ENCODE measurements at places on chromosomes 1 and 21. TPM values are rescaled to one million over a fixed set of nuclear protein-coding genes. Genes with fewer than 3 reads are reported as not detected.

- no peak for DNase-seq
Measured at GRCh38 chr1:240941701-240942370, 329.9 kb upstream of the GREM2 start.

GRCh38 chr1:226939438-226940028 lies 561 bp upstream of the COQ8A start:
- no peak for DNase-seq

DNA sequence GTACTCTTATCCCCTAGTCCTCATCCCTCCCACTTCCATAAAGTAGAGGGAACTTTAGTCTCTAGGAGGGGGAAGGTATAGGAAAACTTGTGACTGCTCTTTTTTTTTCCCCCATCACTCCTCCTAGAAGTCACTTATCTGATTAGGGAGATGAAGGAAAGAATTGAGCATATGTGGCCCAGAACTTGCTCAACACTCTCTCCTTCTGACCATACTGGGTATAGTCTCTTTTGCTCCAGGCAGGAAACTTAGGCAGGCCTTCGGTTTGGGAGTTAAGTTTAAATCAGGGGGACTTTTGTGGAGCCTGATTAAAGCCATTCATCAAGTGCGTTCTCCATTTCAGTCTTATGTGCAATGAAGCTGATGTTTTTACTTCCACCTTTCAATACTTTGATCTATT lies 5.8 kb downstream of the UBE2U start:
- no peak for DNase-seq

DNA sequence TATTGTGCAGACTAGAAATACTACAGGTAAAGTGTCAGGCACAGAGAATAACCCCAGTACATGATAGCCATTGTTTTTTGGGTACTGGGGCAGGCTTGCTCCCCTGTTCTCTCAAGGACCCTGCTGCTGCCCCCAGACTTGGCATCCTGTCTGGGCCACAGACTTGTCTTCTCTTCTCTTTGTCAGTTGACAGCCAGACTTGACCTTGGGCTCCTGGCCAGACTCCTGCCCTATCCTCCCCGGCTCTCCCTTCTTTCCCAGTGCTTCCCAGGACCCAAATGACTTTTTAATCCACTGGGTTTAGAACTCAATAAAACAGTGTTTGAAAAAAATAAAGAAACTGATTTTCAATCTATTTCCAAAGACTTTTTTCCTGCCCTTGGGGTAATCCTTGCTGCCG lies 43.2 kb downstream of the ZSCAN20 start:
- no peak for DNase-seq

Gene CACNA1S
- total RNA-seq = not detected

GRCh38 chr1:58765006-58765405 lies 18.8 kb downstream of the JUN start:
- no peak for DNase-seq

DNA sequence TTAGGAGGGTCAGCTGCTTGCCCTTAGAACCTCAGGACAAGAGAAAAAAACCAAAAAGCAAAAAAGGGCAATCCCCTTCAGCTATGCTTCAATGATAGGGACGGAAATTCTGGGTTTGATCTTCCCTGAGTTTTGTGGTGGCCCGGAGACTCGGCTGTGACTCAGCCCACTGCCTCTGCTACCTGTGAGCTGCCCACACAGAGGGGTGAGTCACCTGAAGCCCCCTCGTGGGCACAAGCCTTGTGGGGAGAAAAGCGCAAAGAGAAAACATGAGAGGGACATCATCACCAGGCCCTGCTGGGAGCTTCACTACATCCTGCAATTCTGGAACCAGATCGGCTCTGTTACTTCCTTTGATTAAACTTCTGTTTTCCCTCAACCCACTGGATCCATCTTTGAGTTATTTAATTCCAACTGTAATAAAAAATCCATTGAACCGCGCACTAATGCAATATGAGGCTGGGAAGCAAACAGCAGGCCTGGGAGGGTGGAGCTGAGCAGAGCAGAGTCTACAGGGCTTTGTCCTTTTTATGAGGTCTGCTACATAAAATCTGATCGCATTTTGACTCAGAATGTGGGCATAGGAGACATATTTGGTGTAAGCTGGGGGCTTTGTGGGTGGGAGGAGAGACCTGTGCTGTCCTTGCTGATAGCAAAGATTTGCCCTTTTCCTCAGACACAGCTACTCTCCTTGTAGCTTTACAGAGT lies 58.7 kb upstream of the STUM start:
- DNase-seq = no peak

Gene NGF
- total RNA-seq = not detected

DNA sequence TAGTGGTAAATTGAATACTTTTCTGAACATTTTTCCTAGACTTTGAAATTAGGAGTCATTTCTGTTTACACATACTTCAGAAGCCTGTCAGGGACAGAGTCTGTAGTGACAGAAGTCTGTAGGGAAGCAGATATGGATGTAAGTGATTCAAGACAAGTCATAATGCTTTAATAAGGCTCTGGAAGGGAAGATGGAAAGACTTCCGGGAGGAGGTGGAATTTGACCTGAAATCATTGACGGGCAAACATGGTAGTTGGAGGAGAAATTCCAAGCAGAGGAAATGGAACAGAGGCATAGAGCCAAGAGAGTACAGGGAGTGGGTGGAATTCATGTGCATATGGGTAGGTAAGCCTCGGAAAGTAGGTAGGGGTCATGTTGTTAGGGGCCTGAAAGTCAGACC lies 22.5 kb downstream of the CAMTA1 start:
- no peak for DNase-seq

DNA sequence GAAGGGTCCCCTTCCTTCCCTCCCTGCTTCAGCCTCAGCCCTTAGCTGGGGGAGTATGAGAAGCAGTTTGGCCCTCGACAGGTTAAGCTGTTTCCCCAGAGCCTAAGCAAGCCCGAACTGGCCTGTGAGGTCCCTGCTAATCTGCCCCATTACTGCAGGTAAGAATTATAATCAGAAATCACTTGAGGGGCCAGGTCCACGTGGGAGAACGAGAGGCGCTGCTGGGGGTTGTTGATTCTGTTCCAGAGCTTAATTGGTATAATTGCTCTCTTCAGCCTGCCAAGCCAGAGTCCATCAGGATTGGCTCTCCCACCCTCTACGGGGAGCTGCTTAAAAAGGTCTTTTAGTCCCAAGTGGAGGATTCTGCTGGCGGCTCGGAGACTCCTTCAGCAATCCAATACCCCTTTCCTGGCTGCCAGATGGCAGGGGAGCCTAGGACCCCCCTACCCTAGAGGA lies 70.8 kb downstream of the UBE2T start:
- DNase-seq = no peak

DNA sequence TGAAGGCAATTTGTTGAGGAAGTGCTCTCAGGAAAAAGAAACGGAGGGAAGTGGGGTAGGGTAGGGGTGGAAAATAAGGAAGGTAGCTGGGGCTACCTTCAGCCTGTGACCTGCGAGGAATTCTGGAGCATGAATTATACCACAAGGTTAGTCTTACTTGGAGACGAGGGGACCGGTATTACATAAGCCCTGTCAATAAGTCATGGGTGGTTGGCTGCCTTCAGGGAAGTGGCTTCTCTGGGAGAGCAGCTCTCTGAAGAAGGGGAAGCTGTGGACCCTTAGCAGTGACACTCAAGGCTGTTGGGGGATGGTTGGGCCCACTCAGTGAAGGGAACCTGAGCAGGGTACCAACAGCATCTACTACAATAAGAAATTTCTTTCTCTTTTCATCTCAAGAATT lies 111.3 kb downstream of the TNFSF18 start:
- DNase-seq = no peak

DNA sequence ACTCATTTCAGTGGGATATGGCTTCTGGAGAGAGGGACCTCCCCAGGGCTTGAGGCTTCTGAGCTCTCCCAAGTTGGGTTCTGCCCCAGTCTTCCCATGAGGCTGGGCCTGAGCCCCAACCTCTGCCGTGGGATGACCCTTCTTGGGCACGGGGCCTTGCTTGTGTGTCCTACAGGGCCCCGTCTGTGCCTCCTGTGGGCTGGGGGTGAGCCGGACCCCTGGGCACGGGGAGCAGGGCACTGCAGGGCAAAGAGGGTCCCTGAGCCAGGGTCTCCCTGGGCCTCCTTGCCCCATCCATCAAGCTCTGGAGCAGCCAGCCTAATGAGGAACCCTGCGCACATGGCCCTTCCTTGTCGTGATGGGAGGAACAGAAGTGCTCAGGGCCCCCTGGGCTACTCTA lies 5.2 kb upstream of the SMYD3 start:
- no peak for DNase-seq

DNA sequence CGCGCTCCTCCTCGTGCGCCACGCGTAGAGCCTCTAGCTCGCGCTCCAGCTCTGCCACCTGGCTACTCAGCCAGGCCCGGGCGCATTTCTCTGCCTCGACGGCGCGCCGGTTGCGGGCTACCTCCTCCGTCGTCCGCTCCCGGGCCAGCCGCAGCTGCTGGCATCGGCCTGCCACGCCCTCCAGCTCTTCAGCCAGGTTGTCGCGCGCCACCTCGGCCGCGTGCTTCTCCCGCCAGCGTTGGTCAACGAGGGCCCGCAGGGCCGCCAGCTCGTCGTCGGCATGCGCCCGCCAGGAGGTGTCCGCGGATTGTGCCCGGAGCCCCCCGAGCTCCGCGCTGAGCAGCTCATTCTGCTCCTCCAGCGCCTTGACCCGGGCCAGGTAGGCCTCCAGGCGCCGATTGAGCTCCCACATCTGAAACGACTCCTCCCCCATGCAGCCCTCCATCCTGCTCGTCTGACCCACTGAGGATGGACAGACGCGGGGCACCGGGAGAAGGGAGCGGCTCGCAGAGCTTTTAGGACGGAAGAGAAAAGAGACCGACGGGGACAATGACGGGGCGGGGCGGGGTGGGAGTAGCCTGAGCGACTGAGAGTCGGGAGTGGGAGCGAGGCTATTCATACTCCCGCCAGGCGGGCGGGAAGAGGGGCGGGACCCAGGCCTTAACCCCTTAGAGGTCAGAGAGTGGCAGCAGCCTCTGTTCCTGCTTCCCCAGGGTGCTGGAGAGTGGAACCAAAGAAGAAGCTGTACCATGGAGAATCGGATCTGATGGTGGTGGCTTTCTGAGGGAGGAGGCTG lies at the start of gene NES:
NES (minus strand) TSS at position 588 of the 796 bp plus-strand sequence; CDS start at position 445, 143 bp downstream.
- no peak for DNase-seq

Gene LAMC1
- 629 TPM for total RNA-seq

- no peak for DNase-seq
Measured at GRCh38 chr1:2151911-2152310, 42.7 kb downstream of the FAAP20 start.

Gene HES2
- total RNA-seq = 41.8 TPM

DNA sequence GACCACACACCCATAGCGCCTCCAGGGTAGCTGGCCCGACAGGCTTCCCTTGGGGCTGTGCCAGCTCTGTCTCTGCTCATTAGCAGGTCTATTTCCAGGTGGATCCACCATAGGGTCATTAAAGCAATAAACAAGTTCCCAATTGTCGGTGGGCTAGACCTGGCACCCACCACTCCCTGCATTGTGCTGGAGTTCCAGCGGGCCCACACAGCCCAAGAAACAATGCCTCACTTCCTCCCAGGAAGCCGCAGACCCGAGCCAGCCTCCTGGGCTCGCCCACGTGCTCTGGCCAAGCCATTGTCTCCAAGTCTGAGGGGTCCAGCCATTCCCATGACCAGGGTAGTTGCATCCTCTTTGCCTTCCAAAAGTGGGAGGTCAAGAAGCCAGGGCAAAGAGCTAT lies 27.5 kb upstream of the SOX13 start:
- no peak for DNase-seq

Gene NBPF10
- total RNA-seq = 0.47 TPM

Gene AVPR1B
- total RNA-seq = not detected

DNA sequence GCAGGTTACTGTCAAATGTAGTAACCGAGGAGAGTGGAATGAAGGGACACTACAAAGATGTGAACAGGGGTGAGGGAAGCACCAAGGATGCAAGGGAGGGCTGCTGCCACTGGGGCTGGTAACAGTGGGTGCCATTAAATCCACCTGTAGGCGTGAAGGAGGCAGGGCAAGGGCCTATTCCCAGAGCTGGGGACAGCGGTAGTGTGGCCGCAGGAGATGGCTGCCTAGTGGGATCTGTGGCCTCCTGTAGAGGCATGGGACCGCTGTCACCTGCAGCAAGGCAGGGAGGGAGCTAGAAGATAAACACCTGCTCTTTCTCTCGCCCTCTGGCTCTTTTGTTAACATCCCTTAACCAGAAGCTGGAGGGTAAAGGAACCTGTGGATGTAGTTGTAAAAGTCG lies 80.5 kb upstream of the CNIH3 start:
- DNase-seq = no peak

Gene S100A3
- total RNA-seq = 6.9 TPM

DNA sequence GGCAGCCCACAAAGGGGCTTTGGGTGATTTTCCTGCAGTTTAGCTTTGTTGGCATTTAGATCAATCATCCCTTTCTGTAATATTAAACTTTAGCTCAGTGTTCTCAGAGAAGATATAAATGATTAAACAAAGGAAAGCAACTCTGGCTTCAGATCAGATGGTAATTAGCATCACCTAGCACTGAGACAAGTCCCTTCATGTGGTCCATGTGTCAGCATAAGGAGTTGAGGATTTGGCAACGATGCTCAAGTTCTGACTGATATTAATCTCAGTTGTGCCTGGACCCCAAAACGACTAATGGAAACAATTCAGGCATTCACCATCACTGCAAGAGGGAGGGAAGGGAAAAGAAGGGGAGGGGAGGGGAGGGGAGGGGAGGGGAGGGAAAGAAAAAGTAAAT lies 60.4 kb downstream of the SEC16B start:
- DNase-seq = no peak

- no peak for DNase-seq
Measured at GRCh38 chr1:117656202-117656641, 50.4 kb downstream of the TENT5C start.

DNA sequence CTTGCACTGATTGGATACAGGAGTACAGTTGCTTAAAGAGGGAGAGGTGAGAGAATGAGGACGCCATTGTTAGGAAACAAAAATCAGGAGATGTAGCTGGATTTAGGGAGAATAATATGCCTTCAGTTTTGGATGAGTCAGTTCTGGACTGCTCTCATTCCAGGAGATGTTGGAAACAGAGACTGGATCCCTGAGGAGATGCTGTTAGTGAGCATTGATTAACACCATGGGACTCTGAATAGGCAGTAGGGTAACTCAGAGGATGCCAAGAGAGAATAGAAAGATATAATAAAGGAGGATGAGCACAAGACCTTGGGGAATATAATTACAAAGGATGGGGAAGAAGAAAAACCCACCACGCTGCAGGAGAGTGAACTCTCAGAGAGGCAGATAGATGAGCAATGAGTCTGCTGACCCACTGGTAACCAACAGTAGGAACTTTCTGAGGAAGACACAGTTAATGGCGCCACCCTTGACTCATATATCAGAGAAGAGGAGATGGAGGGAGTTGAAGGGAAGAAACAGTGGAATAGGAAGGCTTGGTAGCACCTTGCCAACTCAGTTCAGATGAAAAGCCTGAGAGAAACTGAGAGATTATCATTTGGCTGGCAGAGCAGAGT lies 10.5 kb downstream of the KCNJ15 start:
- DNase-seq = no peak

Gene HRNR
- not detected for total RNA-seq

GRCh38 chr21:31554511-31555022 lies 104.9 kb upstream of the SOD1 start:
- no peak for DNase-seq

Gene ATP6V1G3
- total RNA-seq = not detected

Gene KIF17
- 16.3 TPM for total RNA-seq
